ENCODE measurements at places on chromosomes 2 and 18. TPM values are rescaled to one million over a fixed set of nuclear protein-coding genes. Genes with fewer than 3 reads are reported as not detected.

GLI2 gene
- not detected for total RNA-seq

ARHGAP28 gene
- not detected for total RNA-seq

PLGLB1 gene
- total RNA-seq: 0.36 TPM

ALPG gene
- total RNA-seq: not detected

WDFY1 gene
- 48.7 TPM for total RNA-seq

MYO3B gene
- total RNA-seq: 0.48 TPM

RDH14 gene
- 14.4 TPM for total RNA-seq

DOK6 gene
- total RNA-seq: not detected

CMPK2 gene
- 6.8 TPM for total RNA-seq

DNAJC5G gene
- not detected for total RNA-seq

LOXHD1 gene
- total RNA-seq: not detected

ALK gene
- total RNA-seq: not detected

DNA sequence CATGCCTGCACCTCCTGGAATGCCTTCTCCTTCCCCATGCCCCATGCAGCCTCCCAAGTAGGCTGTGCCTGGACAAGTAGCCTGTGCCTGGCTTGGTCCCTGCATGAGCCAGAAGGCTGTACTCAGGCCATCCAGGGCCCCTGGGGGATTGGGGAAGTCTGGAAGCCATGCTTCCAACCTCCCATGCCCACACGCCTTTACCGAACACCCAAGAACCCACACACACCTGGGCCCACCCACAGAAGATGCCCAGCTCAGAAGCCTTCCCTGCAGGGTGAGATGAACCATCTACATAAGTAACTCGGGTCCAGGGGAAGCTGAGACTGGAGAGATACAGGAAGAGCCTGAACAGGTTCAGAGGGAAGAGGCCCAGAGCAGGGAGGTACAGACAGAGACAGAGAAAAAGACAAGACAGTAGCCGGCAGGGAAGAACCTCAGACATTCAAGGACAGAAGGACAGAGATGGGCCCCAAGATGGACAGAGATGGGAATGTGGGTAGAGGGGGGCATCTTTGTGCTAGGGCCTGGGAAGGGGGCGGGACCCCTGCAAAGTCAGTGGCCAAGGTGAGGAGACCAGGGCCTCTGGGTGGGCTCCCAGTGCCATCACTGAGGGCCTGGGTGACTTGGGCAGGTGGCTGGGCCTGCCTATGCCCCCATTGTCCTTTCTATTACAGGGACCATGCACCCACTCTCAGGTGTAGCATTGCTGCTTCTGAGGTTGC is 4.3 kb downstream of the BIN1 start:
- H3K27me3 ChIP-seq: peaks cover 2% of the 10 kb centered on the region
- no peak overlapping the region for H3K27ac ChIP-seq
- DNase-seq: no peak
- H3K4me1 ChIP-seq: peaks cover 2% of the 10 kb centered on the region
- no peak overlapping the region for H3K4me3 ChIP-seq

DNA sequence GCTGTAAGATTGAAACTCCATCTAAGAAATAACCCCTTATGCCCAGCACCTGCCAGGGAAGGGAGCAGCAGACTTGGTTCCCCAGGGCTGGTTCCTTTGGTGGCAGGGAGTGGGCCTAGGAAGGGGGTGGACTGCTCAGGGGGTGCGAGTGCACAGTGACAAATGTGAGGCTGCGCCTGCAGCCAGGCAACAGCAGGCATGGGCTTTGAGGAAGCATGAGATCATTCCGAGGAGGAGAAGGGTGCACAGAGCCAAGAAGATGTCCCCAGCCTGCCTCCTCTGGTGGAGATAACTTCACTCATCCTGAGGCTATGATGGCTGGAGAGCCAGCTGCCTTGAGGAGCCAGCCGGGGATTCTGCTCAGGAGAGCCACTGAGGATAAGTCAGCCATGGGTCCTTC is 158.0 kb downstream of the CAPN13 start:
- H3K27me3 ChIP-seq: no peaks in the 10 kb centered on the region
- no peak overlapping the region for H3K27ac ChIP-seq
- no peak for DNase-seq
- no peaks in the 10 kb centered on the region for H3K4me1 ChIP-seq

DNA sequence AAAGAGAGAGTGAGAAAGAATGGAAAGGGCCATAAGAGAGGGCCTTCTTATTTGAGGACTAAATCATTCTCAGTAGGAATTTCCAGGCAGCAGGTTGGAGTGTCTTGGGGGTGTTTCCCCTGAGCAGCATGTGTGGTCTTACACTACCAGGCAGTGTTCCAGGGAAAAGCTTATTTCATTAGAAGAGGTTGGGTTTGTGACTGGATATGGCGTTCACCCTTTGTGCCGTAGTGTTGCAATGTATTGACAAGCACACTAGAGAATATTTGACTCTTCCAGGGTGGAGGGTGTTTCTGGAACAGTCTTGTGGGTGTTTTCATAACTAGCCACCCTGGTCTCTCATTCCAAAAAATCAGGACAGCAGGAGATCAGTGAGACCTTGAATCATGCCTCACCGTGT is 105.5 kb downstream of the NRP2 start:
- no peak overlapping the region for H3K4me3 ChIP-seq
- H3K4me1 ChIP-seq: no peaks in the 10 kb centered on the region
- no peak for DNase-seq
- H3K27ac ChIP-seq: no peak overlapping the region
- no peaks in the 10 kb centered on the region for H3K36me3 ChIP-seq

GRCh38 chr2:37771600-37772088 is 100.2 kb upstream of the CDC42EP3 start:
- H3K27ac ChIP-seq: no peak overlapping the region
- DNase-seq: no peak
- H3K27me3 ChIP-seq: no peaks in the 10 kb centered on the region
- no peaks in the 10 kb centered on the region for H3K36me3 ChIP-seq
- H3K4me3 ChIP-seq: no peak overlapping the region

- H3K4me1 ChIP-seq: peaks cover 62% of the 10 kb centered on the region
- H3K4me3 ChIP-seq: peak overlapping the region; percentile 20
- DNase-seq: peak; percentile 78
- peak overlapping the region; percentile 89 for H3K27ac ChIP-seq
Measured at GRCh38 chr18:13568443-13569392, 157.6 kb downstream of the FAM210A start.

GRCh38 chr18:3330622-3331021 is 68.7 kb downstream of the MYL12B start:
- no peak overlapping the region for H3K27ac ChIP-seq
- peaks cover 4% of the 10 kb centered on the region for H3K27me3 ChIP-seq
- H3K36me3 ChIP-seq: no peaks in the 10 kb centered on the region
- no peaks in the 10 kb centered on the region for H3K4me1 ChIP-seq
- no peak for DNase-seq

GRCh38 chr2:138213084-138213483 is 248.8 kb downstream of the HNMT start:
- DNase-seq: no peak
- no peak overlapping the region for H3K4me3 ChIP-seq

GRCh38 chr2:191959209-191959608 is 112.3 kb upstream of the CAVIN2 start:
- peaks cover 3% of the 10 kb centered on the region for H3K27me3 ChIP-seq
- H3K4me3 ChIP-seq: no peak overlapping the region
- no peak overlapping the region for H3K27ac ChIP-seq
- H3K36me3 ChIP-seq: no peaks in the 10 kb centered on the region
- no peak for DNase-seq

GRCh38 chr2:36662638-36663037 is 33.9 kb upstream of the VIT start:
- DNase-seq: no peak
- no peak overlapping the region for H3K4me3 ChIP-seq
- no peak overlapping the region for H3K27ac ChIP-seq
- H3K4me1 ChIP-seq: no peaks in the 10 kb centered on the region

DNA sequence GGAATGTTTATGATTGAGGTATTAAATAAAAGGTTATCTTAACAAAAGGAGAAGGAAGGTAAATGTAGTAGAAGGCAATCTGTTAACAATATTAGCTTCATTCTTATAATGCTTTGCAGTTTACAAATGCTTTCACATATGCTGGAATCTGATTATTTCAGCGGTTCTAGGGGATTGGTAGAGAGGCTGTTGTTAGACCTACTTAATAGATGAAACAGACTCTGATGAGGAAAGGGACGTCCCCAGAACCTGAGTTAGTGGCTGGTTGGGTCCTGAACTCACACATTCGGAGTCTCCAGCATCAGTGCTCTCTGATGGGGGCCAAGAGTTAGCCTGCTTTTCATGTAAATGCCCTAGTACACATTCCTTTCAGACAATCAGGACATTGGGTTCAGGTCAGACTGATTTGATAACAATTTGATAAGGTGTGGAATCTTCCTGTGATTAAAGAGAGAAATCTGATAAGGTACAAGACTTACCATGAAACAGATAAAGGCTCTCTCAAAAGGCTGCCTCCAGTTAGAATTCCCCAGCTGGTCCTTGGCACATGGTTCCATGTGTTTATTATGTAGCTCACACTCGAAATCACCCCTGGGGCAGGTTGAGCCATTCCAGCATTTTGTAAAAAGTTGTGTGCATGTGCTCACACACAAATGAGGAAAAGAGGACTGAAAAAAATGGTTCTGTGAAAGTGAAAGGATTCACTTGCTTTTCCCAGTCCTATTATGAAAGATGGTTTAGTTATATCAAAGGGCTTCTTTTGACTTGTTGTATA is 103.1 kb downstream of the GPD2 start:
- peaks cover 5% of the 10 kb centered on the region for H3K36me3 ChIP-seq
- H3K27me3 ChIP-seq: no peaks in the 10 kb centered on the region
- no peak for DNase-seq
- H3K4me3 ChIP-seq: no peak overlapping the region
- H3K4me1 ChIP-seq: peaks cover 24% of the 10 kb centered on the region

DNA sequence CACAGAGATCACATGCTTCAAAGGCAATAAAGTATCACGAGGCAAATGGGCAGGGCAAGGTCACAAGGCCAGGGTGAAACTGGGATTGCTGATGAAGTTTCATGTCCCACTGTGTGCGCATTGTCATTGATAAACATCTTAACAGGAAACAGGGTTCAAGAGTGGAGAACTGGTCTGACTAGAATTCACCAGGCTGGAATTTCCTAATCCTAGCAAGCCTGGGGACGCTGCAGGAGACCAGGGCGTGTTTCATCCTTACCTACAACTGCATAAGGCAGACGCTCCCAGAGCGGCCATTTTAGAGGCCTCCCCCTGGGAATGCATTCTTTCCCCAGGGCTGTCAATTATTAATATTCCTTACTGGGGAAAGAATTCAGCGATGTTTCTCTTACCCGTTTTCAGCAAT is 33.2 kb downstream of the PTPN4 start:
- peaks cover 9% of the 10 kb centered on the region for H3K4me1 ChIP-seq
- H3K36me3 ChIP-seq: peaks cover 41% of the 10 kb centered on the region
- no peaks in the 10 kb centered on the region for H3K27me3 ChIP-seq
- no peak overlapping the region for H3K4me3 ChIP-seq
- no peak for DNase-seq

- H3K27me3 ChIP-seq: no peaks in the 10 kb centered on the region
- no peak overlapping the region for H3K27ac ChIP-seq
- no peak overlapping the region for H3K4me3 ChIP-seq
- DNase-seq: no peak
- no peaks in the 10 kb centered on the region for H3K4me1 ChIP-seq
- no peaks in the 10 kb centered on the region for H3K36me3 ChIP-seq
Measured at GRCh38 chr18:78757014-78757413, 222.6 kb upstream of the SALL3 start.

- peak overlapping the region; percentile 42 for H3K27ac ChIP-seq
- H3K27me3 ChIP-seq: no peaks in the 10 kb centered on the region
- DNase-seq: peak; percentile 50
Measured at GRCh38 chr18:2627821-2628276, 27.7 kb upstream of the SMCHD1 start.

DNA sequence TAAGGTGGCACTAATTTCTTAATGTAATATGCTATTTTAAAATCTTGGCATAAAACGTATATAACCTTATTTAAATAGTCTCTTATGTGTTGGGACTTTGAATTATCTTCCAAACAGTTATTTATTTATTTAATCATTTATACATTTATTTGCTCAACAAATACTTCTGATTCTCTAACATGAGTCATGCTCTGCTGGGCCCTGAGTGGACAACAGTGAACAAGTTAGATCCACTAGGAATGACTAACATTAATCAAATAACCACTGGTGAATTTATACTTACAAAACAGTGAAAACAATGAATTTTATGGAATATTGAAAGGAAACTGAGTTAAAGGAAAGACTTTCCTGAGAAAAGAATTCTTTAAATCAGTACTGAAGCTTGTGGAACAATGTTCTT is 1257.2 kb upstream of the CHAC2 start:
- no peaks in the 10 kb centered on the region for H3K4me1 ChIP-seq
- H3K27ac ChIP-seq: no peak overlapping the region
- H3K27me3 ChIP-seq: no peaks in the 10 kb centered on the region
- H3K4me3 ChIP-seq: no peak overlapping the region
- no peaks in the 10 kb centered on the region for H3K36me3 ChIP-seq

GRCh38 chr18:43079422-43079821 is 36.1 kb downstream of the RIT2 start:
- no peak overlapping the region for H3K4me3 ChIP-seq
- no peak overlapping the region for H3K27ac ChIP-seq
- H3K36me3 ChIP-seq: no peaks in the 10 kb centered on the region
- no peaks in the 10 kb centered on the region for H3K4me1 ChIP-seq

- H3K36me3 ChIP-seq: no peaks in the 10 kb centered on the region
- no peaks in the 10 kb centered on the region for H3K4me1 ChIP-seq
- no peak overlapping the region for H3K4me3 ChIP-seq
- no peaks in the 10 kb centered on the region for H3K27me3 ChIP-seq
- peak; percentile 23 for DNase-seq
Measured at GRCh38 chr18:48711651-48712486, 173.0 kb downstream of the CTIF start.

DNA sequence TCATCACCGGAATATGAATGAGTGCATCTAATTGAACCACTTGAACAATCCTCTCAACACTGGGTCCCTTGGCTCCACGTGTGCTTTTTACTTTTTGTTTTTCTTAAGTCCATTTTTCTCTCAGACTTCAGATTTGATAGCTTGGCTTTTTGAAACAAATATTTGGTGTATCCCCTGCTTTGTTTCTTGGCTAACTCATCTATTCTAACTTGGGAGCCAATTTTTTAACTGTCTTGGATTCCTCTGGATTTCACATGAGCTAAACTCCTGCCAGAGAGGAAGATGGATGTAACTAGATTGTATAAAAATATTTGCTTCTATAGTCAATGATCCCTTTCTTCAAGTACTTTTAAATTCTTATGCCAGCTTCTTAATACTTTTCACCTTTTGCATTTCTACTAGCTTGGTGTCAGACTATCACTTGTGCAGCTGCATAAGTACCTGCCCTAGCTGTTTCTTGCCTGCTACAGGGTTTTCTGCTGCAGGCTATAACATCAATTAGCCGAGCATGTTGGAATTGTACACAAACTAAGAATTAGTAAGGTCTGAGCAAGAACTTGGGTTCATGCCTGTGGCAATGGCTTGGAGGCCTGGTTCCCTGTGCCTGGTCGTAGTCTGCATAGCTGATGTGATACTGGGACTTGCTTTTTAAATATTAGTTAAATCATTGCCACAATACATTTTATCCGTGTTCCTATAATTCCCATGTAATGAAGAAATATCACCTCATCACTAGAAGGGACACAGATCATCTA is 281.5 kb downstream of the EN1 start:
- DNase-seq: no peak
- H3K36me3 ChIP-seq: no peaks in the 10 kb centered on the region
- no peaks in the 10 kb centered on the region for H3K27me3 ChIP-seq
- H3K4me1 ChIP-seq: no peaks in the 10 kb centered on the region
- no peak overlapping the region for H3K27ac ChIP-seq
